A172 (cell line): ENCODE measurements at places on chromosomes 2 and 18.

- DNase-seq, result no peak
These were observed 78.4 kb upstream of the ATG16L1 start for GRCh38 chr2:233173115-233173514.

GRCh38 chr2:114727012-114727411 is 284.6 kb downstream of the DPP10 start:
- DNase-seq, result no peak

GRCh38 chr18:23306822-23307221 is 146.3 kb upstream of the RIOK3 start:
- DNase-seq, result no peak

- DNase-seq, result no peak
These were observed 94.2 kb downstream of the PTPN4 start for GRCh38 chr2:119853777-119854399.

- DNase-seq, result no peak
These were observed 127.9 kb upstream of the NOL4 start for GRCh38 chr18:34352385-34353163.

GRCh38 chr2:82268446-82268845 is 1963.9 kb upstream of the LRRTM1 start:
- DNase-seq, result no peak

- DNase-seq, result peak; percentile 17
These were observed 193.4 kb downstream of the TDRD15 start for GRCh38 chr2:21317131-21317530.

GRCh38 chr2:64996871-64997307 is 7.7 kb downstream of the SLC1A4 start:
- DNase-seq, result no peak

GRCh38 chr2:212977152-212977551 is 174.3 kb downstream of the IKZF2 start:
- no peak for DNase-seq

DNA sequence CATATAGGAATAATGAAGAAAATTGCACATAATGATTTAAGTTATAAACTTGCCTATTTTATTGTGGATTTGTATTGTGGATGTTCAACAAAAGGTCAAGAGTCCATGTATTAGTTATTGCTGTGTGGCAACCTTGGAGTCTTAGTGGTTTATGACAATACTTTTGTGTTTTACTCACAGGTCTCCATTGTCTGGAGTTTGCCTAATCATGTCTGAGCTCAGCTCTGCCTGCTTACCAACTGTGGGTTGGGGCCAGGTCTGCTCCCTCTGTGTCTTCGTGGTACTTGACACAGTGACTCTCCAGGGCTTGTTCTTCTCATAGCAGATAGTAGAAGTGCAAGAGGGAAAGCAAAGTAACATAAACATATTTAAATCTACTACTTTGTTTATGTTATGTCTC is 382.5 kb downstream of the CBLN2 start:
- DNase-seq, result no peak

DNA sequence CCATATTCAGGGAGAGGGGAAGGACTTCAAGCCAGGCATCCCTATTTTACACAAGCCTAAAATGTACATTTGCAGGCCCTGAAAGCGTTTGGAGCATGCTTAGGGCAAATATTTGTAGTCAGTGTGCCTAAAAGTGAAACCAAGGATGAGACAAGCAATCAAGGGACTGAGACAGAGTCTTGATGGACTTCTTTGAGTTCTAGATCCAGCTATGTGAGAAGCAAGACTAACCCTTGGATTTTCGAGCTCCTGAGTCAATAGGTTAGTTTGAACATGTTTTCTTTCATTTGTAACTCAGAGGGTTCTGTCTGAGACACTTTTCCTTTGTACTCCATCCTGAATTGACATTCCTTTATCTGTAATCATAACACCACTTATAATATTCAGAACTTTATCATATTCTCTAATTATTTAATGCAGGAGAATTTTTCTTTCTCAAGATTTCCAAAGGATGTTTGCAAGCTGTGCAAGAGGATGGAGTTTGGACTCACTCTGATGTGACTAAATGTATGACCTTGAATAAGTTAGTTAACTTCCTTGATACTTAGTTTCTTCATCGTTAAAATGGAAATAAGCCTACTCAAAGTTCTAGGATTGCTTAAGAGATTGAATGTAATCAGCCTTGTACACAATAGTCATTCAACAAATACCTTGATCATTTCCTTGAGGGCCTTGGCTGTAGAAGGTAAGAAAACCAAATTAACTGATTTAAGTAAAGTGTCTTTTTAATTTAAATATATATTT is 1237.8 kb upstream of the ZEB2 start:
- no peak for DNase-seq

DNA sequence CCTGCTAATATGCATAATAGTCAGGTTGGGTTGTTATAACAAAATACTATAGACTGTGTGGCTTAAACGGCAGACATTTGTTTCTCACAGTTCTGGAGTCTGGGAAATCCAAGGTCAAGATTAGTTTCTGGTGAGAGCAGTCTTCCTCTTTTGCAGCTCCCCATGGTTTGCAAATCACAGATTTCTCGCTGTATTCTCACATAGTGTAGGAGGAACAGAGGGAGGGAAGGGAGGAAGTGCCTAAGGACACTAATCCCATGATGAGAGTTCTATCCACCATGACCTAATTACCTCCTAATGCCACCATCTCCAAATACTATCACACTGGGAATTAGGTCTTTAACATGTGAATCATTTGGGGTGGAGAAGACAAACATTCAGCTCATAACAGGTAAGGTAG is 20.1 kb upstream of the PTH2R start:
- DNase-seq, result no peak

GRCh38 chr18:11055721-11056120 is 93.6 kb downstream of the PIEZO2 start:
- no peak for DNase-seq

GRCh38 chr2:53098696-53099078 is 668.9 kb upstream of the CHAC2 start:
- DNase-seq, result no peak

- no peak for DNase-seq
These were observed 338.1 kb upstream of the SPHKAP start for GRCh38 chr2:228519561-228519960.

- no peak for DNase-seq
These were observed 448.1 kb downstream of the TSN start for GRCh38 chr2:122203523-122203922.

DNA sequence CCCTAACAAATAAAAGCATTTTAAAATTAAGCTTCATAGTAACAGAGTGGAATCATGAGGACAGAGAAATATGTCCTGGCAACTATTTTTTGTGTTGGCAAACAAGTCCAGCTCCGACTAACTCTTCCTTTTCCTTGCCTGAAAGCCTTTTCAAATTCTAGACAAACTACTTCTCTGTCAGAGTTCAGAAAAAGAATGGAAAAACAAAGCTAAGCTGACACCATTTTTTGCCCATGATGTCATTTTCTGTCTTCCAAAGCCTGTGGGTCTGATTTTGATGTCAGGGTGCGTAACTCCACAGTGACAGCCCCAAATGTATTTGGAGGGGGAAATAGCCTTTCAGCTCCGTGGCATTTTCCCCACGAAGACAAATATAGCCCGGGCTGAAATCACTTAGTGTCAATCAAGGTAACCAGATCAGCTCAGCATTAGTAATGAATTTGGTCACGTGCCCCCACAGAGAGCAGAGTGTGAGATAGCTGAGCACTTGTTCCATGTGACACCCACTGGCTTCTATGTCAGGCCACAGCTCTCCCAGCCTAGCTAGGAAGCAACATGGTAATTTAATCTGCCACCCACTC is 233.0 kb upstream of the SIX2 start:
- peak; percentile 35 for DNase-seq

DNA sequence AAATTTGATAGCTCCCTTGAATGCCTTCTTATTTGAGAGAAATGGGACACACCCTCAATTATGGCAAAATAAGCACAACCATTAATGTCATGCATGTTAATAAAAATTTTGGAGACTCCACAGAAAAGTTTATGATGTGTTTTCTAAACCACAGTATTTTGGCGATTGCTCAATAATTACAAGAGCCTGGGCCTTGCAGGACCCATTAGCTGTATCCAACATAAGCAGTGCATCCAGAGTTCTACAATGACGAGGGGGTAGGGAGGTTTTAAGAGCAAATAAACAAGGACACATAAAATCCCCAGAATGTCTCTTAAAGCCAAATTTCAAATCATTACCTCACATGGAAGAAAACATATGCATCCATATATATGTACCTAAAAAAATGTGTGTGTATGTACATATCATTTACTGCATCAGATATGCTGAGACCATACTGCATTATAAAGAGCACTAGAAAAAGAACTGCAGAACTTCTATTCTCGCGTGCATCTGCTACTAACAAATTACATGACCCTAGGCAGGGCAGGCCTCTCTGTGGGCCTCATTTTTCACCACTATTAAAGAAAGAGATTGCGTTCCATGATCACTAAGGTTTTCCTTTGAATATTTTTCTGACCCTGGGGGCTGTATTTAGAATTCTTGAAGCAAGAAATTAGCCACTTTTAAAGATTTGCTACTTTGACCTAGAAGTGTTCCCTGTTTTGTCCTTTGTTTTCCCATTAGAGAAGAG is 38.0 kb downstream of the CMPK2 start:
- no peak for DNase-seq
